ENCODE measurements at places on chromosomes 3 and 15.

GRCh38 chr3:71450162-71450561 lies 133.4 kb downstream of the FOXP1 start:
- no peak for DNase-seq

GRCh38 chr15:71463156-71463665 lies 347.1 kb upstream of the NR2E3 start:
- DNase-seq: no peak

- DNase-seq: no peak
Observed at GRCh38 chr3:129718201-129718600, 111.7 kb upstream of the PLXND1 start.

- no peak for DNase-seq
Observed at GRCh38 chr3:127729556-127730056, 56.9 kb downstream of the ABTB1 start.

- no peak for DNase-seq
Observed at GRCh38 chr15:50783411-50783810, 17.9 kb upstream of the SPPL2A start.

GRCh38 chr3:83953417-83954089 lies 1005.2 kb upstream of the CADM2 start:
- DNase-seq: no peak

DNA sequence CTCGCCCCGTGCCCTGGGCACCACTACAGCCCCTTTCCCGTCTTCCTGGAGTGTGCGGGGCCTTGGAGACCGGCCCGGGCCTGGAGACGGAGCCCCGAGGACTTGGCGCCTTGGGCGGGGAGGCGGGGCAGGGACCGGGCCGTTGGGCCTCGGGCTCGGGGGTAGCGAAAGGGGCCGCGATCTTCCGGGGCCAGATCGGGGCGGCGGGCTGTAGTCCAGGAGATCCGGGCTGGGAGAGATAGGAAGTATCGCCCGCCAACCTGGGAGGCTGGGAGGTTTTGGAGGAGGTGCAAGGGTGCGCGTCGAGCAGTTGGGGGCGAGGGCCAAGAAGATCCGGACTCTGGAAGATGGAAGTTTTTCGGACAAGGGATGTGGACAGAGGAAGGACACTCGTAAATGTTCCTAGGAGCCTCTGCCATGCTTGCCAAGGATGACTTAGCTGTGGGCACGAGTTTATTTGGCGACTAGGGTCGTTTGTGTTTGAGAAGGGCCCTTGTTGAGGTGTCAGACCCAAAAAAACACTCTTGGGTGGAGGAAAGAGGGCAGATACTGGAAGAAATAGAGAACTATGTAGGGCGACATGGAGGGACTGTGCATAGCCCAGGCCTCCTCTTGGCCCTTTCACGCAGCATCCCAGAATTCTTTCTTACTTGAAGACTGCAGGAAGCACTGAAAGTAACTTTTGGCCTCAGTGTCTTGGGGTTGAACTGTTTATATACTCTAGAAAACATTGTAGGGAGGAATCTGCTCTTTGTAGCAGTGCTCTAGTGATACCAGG lies 712 bp downstream of the RTF1 start:
- DNase-seq: no peak

- no peak for DNase-seq
Observed at GRCh38 chr3:54793171-54793570, 134.7 kb downstream of the LRTM1 start.

DNA sequence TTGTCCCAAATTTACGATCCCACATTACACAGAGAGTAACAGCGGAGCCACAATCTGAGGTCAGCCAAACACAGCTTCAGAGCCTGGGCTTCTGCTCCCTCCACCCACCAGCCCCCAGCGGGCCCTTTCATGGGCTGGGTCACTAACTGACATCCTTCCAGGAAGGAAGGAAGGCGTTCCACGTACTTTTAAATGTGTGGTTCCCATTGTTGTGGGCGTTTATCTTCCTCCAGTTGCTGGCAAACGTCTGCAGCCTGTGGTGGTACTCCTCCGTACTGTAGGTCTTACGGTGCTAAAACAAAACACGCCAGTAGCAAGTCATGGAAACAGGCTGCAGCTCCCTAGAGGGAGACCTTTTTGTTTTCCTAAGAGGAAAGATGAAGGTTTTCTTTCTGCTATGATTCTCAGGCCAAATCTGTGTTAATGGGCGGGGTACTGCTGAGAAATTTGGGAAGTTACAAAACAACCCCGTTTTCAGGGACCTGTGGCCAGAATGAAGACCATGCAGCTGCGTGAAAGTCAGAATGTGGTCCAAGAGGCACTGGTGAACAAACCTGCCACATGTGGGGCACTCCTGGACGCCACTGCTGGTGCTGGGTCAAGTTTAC lies 7.6 kb downstream of the CTSH start:
- DNase-seq: no peak

GRCh38 chr15:27846722-27847395 lies 252.3 kb downstream of the OCA2 start:
- no peak for DNase-seq

- DNase-seq: no peak
Observed at GRCh38 chr3:35936571-35936970, 297.2 kb downstream of the ARPP21 start.

DNA sequence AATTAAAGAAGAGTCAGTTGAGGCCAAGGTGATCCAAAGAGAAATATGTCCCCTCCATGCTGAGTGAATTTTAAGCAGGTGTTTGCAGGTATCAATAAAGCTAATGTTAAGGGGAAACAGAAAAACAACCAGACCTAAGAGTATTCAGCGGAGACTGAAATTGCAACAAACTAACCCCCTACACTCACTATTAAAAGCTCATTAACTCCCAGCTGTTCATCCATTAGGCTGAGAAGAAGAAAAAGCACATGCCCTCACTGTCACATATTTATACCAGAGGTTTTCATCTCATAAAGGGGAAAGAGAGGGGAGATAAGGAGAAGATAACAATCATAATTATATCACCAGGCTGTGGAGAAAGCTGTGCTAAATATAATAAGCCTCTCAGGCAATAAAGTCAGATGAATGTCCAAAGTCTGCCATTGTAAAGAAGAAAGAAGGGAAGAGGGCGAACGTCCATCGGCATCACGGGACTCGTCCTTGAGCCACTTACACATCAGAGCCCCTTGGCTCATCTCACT lies 145.2 kb downstream of the TAFA4 start:
- no peak for DNase-seq

DNA sequence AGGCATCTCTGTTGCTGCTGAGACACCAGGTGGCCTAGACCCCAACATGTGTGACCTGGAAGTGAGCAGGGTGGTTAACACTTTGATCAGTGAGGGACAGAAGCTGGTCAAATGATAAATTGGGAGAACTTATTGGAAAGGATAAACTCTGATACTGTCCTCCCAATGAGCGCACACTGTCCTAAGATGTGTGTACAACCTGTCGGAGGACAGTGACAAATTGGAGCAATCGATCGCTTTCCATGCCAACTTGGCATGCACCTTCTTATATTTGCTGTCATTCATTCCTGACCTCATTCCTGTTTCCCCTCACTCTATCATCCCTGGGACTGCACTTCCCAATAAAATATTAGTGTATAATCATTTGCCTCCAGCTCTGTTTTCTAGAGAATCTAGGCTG lies 198.7 kb upstream of the PROK2 start:
- DNase-seq: no peak

- DNase-seq: no peak
Observed at GRCh38 chr3:187919544-187919943, 174.3 kb upstream of the BCL6 start.

DNA sequence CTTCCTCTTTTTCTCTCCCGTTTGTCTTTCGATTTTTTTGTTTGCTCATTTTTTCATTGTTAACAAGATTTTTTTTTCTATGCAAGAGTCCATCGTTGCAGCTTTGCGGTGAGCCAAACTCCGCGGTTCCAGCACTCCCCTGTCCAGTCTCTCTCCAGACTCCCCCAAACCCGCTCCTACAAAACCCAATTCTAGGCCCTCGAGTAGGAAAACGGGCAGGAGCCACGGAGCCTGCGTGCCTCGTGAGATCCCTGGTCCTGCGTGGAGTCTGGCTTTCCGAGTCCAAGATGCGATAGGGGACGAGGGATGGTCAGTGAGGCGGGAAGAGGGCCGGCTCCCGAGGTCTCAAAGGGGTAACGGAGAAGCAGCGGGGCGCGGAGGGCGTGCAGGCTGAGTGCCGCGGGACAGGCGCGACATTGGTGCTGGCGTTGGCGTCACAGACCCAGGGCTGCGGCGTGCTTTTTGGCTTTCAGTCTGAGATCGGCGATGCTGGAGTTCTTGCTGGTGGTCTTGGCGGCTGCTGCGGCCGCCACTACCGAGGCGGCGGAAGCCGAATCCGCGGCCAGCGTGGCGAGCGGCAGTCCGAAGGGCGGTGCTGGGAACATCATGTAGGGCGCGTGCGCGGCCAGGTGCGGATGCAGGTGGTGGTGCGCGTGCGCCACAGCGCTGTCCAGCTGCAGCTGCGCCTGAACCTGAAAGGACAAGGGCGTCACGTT lies 8.5 kb downstream of the SHOX2 start:
- DNase-seq: peak; percentile 45

DNA sequence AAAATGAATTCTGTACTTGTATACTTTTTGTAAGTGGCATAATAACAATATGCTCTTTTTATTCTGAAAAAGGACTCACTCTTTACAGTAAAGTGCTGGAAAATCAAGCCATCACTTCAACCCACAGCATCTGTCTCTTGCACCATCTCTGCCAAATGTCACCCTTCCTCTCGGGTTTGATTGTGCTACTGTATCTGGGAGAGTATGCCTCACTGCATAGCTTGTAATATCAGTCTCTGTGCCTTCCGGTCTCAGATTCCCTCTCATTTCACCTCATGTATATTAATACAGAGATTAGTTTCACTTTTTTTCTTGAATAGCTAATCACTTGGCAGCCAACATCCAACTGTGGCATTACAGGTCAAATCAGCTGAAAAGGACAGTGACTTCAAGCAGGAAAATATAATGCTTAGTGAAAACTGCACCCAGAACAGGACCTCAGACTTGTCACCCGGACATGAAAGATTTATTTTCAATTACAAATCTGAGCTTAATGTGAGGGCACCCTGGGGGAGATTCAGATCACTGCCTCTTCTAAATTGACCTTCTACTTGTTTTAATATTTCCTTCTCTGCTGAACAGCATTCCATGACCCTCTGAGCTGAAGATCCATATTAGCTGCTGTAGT lies 605.8 kb upstream of the NAALADL2 start:
- DNase-seq: no peak

DNA sequence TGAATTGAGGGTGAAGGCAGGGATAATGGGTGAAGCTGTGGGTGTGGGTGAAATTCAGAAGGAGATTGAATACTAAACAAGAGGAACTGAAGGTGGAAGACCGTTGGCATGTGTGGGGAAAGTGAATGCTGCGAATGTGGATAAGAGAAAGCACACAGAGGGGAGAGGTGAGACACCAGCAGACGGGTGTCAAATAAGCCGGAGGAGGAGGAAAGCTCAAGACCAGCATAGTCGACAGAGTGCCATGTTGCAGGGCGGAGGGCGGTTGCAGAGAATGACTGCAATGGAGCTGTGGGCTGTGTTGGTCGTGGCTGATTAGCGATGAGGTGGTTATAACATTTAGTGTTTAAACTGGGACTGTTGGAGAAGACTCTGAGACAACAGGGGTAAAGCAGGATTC lies 16.4 kb upstream of the HCN4 start:
- no peak for DNase-seq

DNA sequence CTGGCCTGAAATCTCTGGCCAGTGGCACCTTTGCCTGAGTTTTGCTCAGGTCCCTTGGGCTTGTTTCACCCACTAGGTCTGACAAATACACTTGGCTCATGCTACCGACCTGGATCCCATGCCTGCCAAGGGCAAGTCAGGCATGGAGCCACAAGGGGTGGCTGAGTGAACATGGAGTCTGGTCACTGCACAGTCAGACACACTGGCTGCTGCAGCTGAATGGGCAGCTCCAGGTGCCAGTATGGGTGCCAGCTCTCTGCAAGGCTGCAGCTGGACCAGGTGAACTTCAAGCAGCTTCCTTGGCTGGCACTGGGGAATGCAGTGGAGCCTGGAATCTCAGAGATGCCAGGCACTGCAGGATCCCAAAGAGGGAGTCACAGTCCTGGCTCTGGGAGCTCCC lies 170.3 kb downstream of the NECTIN3 start:
- DNase-seq: no peak

DNA sequence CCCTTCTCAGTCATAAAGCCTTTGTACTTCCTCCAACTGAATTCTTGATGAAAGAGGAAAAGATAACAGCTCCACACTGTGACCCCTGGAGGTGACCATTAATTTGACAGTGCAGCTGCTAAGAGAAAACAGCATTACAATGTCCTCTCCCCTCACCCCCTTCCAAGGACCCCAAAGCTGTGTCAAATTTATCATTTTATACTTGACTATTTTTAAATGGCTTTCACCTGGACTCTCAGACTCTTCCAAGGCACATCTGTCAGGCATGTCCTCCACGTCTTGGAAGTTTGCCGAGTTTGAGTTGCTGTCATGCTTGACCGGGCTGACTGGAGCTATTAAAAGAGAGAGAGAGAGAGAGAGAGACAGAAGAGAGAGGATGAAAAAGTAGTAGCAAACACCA lies 236.5 kb downstream of the WDR72 start:
- DNase-seq: no peak

- no peak for DNase-seq
Observed at GRCh38 chr3:127491323-127491722, 99.2 kb downstream of the TPRA1 start.

- DNase-seq: no peak
Observed at GRCh38 chr15:27210176-27210575, 239.2 kb downstream of the GABRG3 start.

DNA sequence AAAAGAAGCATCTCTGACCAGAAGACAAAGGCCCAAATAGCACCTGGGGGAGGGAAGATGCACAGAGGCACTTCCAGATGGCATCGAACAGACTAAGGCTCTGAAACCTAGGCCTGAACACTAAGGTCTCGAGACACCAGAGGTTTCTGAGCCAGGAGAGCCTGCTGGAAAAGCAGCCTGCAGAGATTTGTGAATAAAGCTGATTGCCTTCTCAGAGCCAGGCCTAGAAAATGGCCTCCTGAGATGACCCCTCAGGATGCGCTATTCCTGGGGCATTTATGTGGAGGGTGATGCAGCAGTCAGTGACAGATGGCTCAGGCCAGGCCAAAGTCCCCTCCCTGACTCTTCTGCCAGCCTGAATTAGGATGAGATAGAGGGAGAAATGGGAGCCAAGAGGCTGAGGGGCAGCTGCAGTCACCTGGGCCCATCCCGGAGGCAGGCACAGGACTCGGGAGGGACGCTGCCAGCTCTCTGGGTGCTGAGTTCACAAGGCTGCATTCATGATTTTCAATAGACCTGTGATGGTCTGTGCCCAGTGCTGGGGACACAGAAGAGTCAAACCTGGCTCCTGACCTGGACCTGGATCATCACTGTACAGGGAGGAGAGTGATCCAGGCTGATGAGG lies 6.9 kb downstream of the PRSS50 start:
- no peak for DNase-seq

DNA sequence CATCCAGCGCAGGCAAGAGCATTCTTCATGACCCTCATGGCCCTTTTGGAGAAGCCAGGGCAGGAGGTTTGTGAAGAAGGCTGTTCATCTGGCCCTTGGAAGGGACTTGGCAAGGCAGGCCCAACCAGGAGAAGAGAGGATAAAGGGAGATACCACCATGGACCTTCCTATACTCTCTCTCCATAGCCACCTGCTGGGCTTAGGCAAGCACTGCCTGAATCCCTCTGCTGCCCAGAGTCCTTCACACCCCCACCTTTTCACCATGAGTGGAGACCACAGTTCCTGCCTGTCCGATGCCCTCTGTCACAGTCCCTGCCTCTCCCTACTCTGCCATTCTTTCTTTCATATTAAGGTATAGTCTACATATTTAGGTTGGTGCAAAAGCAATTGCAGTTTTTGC lies 10.6 kb upstream of the SFMBT1 start:
- no peak for DNase-seq

All from activated CD8-positive, alpha-beta memory T cell treated with anti-CD3 and anti-CD28 coated beads for 1 hour (primary cell).